ENCODE measurements at places on chromosomes 7 and 10. TPM values are rescaled to one million over a fixed set of nuclear protein-coding genes. Genes with fewer than 3 reads are reported as not detected.

- no peak for DNase-seq
These were observed 434.7 kb upstream of the C7orf33 start for GRCh38 chr7:148155826-148156225.

- DNase-seq, result peak; percentile 16
These were observed 135.7 kb downstream of the OR13A1 start for GRCh38 chr10:45179691-45180090.

DNA sequence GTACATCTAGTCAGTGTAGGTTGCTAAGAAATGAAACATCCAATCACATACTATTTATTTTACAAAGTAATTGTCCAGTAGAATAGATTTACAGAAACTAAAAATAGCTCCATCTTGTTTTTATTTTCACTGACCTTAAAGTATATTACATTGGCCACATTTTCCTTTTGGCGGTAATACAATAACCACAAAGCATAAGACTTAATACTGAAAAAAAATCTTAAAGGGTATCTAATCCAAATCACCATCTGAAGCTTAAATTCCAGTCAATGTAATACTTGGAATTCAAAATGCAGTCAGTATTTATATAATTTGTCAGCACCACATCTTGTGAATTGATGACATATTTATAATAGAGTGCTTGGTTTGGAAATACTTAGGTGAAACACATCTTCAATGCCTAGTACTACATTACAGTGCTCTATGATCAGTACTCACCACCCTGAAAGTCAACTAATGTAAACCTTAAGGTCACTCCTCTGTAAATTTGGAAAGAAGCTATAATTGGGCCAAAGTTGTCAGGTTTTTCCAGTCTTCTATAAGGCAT lies 8.9 kb downstream of the ANKMY2 start:
- DNase-seq, result no peak

OAT gene
- 214 TPM for total RNA-seq

Measured in H7 (cell line).